ENCODE measurements at places on chromosomes 5 and 9.

DNA sequence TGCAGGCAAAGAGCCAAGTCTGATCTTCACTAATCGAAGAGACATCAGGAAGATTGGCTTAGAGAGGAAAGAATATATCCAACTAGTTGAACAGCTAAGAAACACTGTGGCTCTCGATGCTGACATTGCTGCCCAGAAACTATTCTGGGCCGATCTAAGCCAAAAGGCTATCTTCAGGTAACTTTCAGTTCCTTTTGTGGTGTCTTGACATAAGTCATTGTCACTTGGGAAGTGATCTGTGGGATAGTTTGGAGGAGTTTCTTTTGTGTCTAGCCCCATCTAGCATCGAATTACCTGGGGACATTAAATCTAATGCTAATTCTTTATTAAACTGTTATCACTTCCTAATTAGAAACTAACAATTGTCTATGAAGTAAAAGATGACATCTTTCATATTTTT is 24.0 kb downstream of the VLDLR start:
- no peak for DNase-seq

GRCh38 chr5:95081500-95081960 is 203.4 kb downstream of the MCTP1 start:
- DNase-seq, result peak; percentile 76

DNA sequence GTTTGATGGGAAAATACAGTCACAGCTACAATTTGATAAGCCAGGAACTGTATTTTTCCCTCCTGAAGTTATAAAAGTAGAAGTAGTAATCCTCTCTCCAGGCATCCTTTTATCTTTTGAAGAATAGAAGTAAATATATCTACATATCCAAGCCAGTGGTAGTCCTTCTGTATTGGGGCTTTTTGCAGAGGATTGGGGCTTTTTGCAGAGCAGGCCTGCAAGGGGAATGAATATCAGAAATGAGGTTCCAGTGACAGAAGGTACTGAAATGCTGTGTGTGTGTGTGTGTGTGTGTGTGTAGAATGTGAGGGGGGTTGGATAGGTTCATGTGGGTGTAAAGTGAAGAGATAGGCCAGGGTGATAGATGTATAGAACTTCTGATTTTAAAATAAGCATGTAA is 127.4 kb downstream of the COMMD10 start:
- no peak for DNase-seq

GRCh38 chr5:16179511-16179935 is at the start of gene MARCHF11:
TSS of gene MARCHF11 (minus strand) at chr5:16179791. CDS start at chr5:16179575, 216 bp downstream.
- no peak for DNase-seq

GRCh38 chr5:68126886-68127285 is 88.7 kb upstream of the PIK3R1 start:
- DNase-seq, result peak; percentile 29

- DNase-seq, result no peak
Observed at GRCh38 chr5:178555771-178556211, 34.4 kb downstream of the COL23A1 start.

DNA sequence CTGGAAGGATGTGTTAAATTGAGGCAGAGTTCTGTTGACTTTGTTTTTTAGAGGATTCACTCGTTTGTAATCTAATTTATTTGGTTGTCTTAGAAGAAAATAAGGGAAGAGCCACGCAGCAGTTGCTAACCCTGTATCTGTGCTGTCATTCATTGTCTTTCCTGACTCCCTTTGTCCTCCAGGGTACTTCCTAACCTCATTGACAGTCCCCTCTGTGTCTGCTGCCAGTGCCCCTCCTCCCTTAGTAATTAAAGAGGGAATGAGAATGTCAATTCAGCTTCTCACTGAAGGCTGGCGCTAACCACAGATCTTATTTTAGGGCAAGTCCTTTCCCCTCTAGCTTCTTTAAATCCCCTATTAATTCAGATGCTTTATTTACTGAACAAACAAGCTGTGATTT is 84.0 kb downstream of the MAST4 start:
- DNase-seq, result no peak

- DNase-seq, result peak; percentile 23
Observed at GRCh38 chr5:68502531-68502930, 287.0 kb downstream of the PIK3R1 start.

GRCh38 chr5:158849219-158849791 is 250.4 kb downstream of the EBF1 start:
- no peak for DNase-seq

DNA sequence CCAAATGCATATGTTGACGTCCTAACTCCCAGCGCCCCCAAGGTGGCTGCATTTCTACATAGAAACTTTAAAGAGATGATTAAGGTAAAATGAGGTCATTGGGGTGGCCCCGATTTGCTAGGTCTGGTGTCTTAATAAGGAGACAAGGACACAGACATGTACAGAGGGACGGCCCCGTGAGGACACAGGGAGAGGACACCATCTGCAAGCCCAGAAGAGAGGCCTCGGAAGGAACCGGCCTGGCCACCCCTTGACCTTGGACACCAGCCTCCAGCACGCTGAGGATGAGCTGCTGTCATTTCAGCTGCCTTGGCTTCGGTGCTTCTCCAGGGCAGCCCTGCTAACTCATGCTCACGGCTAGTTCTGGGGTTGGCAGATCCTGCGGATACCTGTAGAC is 73.2 kb downstream of the MRPL36 start:
- no peak for DNase-seq

GRCh38 chr5:144206141-144206540 is 35.5 kb downstream of the KCTD16 start:
- peak; percentile 51 for DNase-seq

DNA sequence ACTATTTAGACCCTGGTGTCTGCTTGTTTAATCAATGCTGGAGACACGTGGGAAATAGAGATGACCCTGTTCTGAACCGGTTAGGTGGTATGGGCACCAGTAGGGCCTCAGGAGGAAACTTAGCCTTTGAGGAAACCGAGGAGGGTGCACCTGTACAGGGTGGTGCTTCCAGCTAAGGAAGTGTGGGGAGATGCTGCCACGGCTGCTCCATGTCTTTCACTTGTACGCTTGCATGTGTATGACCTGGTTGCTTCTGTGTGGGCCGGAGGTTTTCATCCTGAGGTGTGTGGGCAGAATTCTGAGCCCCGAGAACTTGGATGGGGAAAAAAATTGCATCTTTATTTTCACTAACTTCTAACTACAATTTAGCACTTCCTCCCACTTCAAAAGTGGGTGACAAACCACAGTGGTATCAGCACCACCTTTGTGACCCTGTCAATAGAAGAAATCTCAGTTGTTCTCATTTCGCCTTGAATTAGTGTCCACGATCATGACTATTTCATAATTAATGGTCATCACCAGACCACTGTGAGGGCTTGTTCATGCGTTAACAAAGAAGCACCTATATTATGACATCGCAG is 99.8 kb upstream of the SPATA31C2 start:
- DNase-seq, result no peak

- DNase-seq, result no peak
Observed at GRCh38 chr9:106887066-106887465, 24.1 kb downstream of the ZNF462 start.
